Esophagus squamous epithelium (tissue), 5 donors: ENCODE measurements at places on chromosomes 11 and 22.

- no peak for DNase-seq
Measured at GRCh38 chr11:72119198-72119597, 6.7 kb upstream of the ANAPC15 start.

GRCh38 chr22:37077802-37078448 is 26.4 kb downstream of the KCTD17 start:
- no peak for DNase-seq

GRCh38 chr11:66614073-66614472 is 2.4 kb upstream of the RBM14 start:
- DNase-seq = no peak

GRCh38 chr11:46639197-46639839 is 22.0 kb downstream of the ATG13 start:
- DNase-seq = no peak

GRCh38 chr22:19199479-19199878 is 20.9 kb upstream of the SLC25A1 start:
- DNase-seq = no peak

GRCh38 chr11:38562562-38562961 is 1964.5 kb upstream of the RAG2 start:
- DNase-seq = no peak

- DNase-seq = no peak
Measured at GRCh38 chr22:20181194-20181883, 30.5 kb upstream of the CCDC188 start.

- DNase-seq = no peak
Measured at GRCh38 chr11:113725913-113726312, 19.8 kb upstream of the TMPRSS5 start.

- DNase-seq = no peak
Measured at GRCh38 chr11:65802841-65803240, 16.0 kb downstream of the OVOL1 start.

DNA sequence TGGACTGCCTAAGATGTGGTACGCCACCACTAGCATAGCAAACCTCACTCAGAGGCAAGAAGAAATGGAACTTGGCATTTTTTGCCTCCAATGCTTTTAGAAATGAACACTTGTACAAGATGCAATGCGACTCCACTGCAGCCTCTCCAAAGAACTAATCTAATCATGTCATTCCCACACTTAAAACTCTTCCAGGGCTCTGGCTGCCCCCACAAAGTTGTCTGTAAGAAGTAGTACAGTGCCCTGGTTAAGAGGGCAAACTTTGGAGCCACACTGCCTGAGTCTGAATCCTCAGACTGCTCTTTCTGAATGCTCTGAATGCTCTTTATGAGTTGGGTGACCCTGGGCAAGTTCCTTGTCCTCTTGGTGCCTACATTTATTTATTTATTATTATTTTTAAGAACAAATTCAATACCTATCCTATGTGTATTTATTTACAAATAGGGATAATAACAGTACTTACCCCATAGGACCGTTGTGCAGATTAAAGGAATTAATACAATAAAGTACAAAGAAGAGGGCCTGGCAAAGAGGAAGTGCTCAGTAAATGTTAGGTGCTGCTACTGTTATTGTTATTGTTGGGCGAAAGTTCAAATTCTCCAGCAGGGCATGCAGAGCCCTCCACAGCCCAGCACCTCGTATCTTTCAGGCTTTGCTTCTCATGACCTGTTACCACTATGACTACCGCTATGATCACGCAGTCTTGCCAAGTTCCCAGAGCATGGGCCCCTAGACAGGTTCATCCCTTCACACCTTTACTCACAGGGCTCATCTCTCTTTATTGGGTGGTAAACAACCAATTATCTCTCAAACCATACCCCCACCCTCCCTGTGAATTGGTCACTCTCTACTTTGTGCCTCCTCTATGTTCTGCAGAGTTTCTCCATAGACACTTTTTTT is 59.3 kb downstream of the RAB30 start:
- no peak for DNase-seq

GRCh38 chr11:130097285-130097684 is 27.6 kb downstream of the APLP2 start:
- no peak for DNase-seq

DNA sequence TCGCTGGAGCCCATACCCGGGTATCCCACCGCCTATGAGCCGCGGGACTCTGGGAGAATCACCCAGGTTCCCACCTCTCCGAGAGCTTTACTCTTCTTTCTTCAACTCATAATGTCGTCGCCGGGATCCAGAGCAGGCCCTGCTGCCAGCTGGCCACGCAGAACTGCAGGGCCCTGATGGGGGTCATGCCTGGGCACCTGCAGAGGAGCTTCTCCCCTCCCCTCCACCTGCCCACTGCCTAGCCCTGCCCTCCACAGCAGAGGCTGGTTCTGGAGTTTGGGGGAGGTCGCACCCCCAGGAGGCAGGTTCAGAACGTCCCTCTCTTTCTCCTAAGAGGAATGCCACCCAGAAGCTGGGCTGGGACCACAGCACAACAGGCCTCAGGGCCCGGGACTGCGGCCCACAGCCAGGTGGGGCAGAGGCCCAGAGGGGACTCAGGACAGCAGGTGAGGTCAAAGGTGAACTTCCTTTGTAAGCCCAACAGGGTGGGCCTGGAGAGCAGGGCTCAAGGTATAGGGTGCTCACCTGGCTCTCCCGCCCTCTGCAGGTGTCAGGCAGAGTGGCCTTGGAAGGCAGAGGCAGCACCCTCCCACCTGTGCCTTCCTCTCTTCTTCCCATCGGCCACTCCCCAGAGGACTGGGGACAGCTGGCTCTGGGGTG is 1.9 kb downstream of the SLC25A45 start:
- DNase-seq = no peak

- no peak for DNase-seq
Measured at GRCh38 chr11:125871391-125872137, 15.9 kb upstream of the HYLS1 start.

DNA sequence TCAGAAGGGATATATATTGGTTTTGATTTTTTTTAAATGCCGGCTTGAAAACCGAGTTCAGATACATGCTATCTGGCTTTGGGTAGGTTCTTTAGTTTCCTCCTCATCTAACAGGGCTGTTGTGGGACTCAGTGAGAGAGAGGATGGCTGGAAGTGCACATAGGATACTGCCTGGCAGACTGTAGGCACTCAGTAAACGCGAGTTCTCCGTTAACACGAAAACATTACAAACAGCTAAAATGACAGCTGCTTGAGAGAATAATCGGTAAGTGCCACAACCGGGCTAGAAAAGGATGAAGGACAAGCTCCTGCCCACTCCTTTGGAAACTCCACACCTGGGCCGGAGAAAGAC is 369 bp downstream of the XRRA1 start:
- no peak for DNase-seq

GRCh38 chr11:3106736-3107524 is 49.7 kb upstream of the CARS1 start:
- no peak for DNase-seq

GRCh38 chr22:30222321-30222720 is 24.2 kb downstream of the LIF start:
- DNase-seq = no peak

GRCh38 chr11:116893906-116894305 is 56.5 kb upstream of the APOA1 start:
- no peak for DNase-seq

- no peak for DNase-seq
Measured at GRCh38 chr11:69869311-69869939, 50.2 kb upstream of the FGF3 start.

DNA sequence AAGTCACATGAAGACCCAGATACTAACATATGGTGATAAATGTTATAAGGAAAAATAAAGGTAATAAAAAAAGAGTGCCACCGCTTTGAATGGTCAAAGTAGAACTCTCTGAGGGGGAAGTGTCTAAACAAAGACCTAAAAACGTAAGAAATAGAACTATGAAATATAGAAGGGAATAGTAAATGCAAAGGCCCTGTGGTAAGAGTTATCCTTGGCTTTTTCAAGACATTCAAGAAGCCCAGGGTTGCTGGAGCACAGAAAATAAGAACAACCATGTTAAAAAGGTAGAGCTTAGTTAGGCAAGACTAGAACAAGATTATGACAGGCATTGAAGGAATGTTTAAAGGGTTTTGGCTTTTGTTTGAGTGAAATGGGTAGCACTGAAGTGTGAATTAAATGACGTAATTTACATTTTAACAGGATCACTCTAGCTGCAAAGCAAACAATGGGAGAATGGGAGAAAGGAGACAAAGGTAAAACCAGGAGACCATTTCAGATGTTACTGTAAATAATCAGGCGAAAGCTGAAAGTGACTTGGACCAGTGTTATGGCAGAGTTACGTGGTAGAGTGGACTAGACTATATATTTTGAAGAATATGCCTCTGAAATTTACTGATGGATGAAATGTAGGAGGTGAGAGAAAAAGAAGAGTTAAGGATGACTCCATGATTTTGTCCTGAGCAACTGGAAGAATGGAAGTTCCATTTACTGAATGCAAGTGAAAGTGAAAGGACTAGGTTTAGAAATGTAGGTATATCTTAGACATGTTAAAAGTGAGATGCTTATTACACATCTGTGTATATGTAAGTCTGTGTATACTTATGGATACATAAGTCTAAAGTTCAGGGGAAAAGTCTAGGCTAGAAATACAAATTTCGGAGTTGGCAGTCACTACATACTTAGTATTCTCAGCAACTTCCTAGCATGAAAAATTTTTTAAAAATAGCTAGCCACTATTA is 28.5 kb downstream of the BTBD10 start:
- no peak for DNase-seq

DNA sequence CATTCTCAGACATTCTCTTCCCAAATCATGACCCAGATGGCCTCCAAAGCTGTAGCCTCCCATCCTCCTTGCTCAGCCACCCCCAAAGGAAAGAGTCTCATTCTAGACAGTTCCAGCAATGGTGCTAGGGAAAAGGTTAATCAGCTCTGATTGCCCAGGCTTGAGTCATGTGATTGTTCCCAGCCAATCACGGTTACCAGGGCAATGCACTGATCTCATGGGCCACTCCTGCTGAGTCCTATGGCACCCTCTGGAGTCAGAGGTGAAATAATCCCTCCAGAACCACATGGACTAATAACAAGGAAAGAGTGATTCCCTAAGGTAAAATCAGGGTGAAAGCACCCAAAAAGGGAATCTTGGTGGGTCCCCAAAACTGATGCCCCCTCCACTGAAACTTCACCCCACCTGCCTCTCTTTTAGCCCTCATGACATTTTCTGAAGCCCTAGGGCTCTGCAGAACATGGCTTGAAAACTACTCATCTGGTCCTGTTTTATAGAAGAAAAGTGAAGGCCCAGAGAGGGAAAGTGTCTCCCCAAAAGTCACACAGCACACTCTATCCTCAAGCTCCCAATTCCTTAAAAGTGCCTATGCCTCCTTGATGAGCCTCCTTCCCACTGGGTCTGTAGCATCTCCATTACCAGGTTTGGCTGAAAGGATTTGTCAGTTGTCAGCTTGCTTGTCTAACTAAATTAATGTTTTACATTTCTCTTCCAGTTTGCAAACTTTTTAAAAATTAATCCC is 203.7 kb downstream of the MN1 start:
- DNase-seq = no peak

- no peak for DNase-seq
Measured at GRCh38 chr22:45608763-45609180, 62.9 kb upstream of the ATXN10 start.

- no peak for DNase-seq
Measured at GRCh38 chr11:100687630-100688395, 725 bp downstream of the ARHGAP42 start.

DNA sequence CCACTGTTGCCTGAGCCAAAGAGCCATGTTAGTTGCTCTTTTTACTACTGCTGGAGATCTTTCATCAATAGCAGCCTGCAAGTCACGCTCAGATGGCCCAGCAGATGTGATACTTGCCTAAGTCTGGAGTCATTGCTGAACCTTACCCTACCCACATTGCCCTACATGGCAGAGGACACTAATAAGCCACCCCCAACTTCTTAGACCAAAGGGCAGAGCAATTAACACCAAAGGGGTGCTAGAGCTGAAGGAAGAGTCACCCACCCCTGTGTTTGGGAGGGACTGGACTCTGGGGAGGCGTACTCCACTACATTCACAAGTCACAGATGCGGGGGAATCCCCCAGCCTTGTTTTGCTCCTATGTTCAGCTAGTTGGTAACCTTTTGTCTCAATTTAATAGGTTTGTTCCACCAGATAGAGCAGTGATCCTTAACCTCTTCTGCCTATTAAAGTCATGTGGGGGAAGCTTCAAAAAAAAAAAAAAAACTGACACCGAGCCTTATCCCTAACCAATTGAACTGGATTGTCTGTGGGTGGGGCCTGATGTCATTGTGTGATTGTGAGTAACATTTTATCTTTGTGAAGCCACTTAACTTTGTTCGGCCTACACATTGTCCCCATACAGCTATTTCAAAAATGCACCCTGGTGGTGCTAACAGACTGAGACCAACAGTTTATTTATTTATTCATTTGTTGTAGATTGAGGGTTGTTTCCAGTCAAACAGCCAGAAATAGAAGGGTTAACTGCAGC is 13.1 kb downstream of the ADM start:
- DNase-seq = no peak

DNA sequence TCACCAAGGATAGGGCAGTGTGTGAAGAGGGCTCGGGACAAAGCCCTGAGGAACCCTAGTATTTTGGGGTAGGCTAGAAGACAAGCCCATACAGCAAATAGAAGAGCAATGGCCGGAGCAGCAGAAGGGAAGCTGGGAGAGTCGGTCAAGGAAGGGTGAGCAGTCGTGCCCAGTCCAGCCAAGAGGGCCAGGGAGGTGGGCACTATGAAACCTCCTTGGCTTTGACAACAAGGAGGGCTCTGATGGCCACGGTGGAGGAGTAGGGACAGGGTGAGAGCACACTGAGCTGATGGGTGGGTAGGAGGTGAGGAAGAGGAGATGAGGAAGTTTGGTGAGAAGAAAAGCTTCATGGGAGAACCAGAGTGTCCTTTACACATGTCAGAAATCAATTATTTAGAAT is 2.2 kb upstream of the YWHAH start:
- no peak for DNase-seq

- no peak for DNase-seq
Measured at GRCh38 chr22:35629406-35630216, 12.5 kb upstream of the MB start.
